Kidney (tissue), 22 donors: ENCODE measurements at places on chromosomes 7 and 10.

DNA sequence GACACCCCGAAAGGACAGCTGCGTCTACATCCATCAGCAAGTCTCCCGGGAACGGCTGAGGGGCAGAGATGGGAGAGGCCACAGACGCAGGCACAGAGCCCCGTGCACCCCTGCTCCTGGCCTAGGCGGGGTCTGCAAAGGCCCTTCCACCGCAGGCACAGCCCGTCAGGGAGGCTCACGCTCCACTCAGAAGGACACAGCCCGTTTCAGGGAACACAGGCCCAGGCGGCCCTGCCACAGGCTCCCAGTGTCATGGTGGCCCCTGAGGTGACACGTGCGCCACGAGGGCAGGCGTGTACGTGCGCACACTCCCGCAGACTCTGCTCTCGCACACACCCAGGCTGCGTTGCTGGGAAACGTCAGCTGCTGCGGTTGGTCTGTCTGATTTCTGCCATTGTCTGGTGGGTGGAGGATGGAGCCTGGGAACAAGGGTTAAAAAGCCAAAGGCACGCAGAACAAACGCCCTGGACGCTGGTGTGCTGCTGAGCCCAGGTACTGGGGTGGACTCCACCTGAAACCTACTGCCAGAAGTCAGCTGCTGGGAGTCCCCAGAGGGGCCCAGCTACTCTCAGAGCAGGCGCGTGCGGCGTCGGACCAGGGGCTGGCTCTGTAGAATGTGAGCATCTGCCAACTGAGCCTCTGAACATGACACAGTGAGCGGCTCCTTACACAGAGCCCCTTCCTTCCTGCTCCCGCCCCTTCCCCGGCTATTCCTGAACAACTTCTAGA, 13.1 kb downstream of the GPER1 start:
- no peak for DNase-seq

DNA sequence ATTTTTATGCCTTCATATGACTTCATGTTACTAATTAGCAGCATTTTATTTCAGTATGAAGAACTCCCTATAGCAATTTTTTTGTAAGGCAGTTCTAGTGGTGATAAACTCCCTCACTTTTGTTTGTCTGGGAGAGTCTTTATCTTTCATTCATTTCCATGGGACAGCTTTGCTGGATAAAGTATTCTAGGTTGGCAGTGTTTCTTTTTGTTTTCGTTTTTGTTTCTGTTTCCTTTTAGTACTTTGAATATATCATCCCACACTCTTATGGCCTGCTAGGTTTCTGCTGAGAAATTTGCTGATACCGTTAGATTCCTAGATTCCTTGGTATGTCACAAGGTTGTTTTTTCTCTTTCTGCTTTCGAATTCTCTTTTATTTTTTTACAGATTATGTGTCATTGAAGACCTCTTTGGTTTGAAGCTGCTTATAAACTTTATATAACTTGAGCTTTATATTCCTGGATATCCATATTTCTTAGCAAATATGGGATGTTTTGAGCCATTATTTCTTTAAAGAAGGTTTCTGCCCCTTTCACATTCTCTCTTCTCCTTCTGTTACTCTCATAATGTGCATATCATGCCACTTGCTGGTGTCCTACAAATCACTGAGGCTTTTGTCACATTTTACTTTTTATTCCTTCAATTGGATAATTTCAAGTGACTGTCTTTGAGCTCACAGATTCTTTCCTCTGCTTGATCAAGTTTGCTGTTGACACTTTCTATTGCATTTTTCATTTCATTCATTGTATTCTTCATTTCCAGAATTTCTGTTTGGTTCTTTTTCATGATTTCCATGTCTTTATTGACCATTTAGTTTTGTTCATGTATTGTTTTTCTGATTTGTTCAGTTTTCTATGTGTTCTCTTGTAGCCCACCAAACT, 28.9 kb upstream of the AHR start:
- no peak for DNase-seq

DNA sequence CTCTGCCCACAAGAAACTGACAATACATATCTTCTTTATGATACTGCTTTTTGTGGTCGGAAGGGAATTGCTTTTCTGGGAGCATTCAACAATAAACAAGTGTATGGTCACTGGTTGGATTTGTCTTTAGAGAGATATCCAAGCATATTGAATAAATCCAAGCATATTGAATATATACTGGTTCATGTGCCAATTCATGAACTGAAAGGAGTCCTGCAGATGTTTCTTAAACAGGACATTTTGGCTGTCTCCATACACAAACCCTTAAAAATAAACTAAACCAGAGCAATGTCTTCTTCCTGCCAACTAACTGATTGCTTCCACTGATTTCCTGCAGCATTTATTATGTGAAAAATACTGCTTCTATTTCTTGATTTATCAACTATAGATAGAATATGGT, 173.9 kb downstream of the FOXP2 start:
- DNase-seq = no peak

GRCh38 chr10:77605466-77605865, 32.1 kb downstream of the KCNMA1 start:
- DNase-seq = no peak

GRCh38 chr7:40944981-40945585, 757.8 kb downstream of the INHBA start:
- DNase-seq = no peak
